ENCODE measurements at places on chromosomes 3 and 15.

DNA sequence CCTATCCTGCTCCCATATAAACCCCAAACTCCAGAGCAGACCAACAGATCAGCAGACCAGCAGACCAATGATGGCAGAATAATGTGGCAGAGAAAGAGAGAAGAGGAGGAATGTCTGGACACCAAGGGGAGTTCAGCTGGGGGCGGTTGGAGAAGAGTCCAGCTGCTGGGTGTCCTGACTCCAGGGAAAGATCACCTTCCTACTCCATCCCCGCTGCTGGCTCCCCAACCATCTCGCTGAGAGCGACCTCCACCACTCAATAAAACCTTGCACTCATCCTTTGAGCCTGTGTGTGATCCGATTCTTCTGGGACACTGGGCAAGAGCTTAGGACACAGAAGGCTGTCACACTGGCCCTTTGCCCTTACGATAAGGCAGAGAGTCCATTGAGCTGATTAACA, 12.8 kb upstream of the PLAAT1 start:
- DNase-seq: no peak

DNA sequence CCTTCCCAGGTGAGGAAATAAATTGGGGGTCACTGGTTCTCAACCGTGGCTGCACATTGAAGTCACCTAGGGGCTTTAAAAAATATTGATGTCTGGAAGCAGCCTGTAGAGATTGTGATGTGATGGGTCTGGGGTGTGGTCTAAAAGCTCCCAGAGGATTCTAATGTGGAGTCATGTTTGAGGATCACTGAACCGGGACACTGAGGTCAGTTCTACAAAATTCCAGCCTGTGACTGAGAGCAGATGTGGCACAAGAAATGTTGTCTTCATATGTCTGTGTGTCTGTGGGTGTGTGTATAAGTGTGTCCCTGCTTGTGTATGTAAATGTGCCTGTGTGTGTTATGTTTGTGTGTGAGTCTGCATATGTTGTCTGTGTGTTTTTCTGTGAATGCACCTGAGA, 79.9 kb downstream of the TLE3 start:
- no peak for DNase-seq

GRCh38 chr3:27730774-27731659, 8.9 kb upstream of the EOMES start:
- no peak for DNase-seq

GRCh38 chr3:179146911-179147513, 1.1 kb upstream of the PIK3CA start:
- peak; percentile 67 for DNase-seq

GRCh38 chr3:183324083-183324482, 71.0 kb downstream of the B3GNT5 start:
- no peak for DNase-seq

DNA sequence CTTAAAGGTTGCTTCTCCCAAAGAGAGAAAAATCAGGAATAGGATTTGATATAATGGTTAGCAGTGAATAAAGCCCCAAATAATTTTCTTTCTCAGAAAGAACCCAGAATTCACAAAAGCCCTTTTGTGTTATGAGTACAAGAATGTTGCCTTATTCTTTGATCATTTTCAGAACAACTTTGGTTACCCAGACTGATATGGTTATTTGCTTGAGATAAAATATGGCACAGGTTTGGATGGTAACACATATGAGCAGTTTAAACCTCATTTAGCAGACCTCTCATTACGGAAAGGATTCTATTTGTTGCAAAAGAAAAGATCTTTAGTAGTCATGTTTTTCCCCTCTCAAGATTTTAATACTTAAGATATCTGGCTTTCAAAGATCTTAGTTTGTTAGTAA, 104.8 kb upstream of the MEX3B start:
- DNase-seq: no peak

DNA sequence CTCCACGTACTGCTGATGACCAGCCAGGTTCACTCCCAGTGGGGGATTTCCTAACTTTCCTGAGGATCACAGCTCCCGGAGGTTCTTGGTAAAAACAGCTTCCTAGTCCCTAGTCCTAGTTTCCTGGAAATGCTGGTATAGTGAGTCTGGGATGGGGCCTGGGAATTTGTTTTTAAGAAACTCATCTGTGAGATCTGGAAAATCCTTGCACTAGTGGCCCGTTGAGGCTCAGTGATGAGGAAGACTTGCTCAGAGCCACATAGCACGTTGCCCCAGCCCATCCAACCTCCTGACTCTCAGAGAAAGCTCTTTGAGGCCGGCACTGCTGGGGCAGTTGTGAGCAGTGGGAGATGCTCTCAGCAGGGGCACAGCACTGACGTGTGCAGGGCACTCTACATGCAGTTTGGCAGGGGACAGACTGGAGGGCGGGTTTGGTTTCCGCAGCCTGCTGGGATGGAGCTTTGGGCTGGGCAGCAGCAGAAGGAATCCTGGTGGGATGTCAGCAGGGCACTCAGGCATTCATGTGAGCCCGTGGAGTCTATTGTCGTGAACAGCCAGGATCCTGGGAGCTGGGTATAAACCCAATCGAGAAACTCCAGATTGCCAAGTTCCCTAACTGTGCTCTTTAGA, 31.6 kb downstream of the SAXO2 start:
- DNase-seq: no peak

GRCh38 chr3:173584093-173584837, 186.7 kb downstream of the NLGN1 start:
- DNase-seq: no peak

GRCh38 chr15:67456677-67457529, 64.0 kb upstream of the C15orf61 start:
- DNase-seq: peak; percentile 29

DNA sequence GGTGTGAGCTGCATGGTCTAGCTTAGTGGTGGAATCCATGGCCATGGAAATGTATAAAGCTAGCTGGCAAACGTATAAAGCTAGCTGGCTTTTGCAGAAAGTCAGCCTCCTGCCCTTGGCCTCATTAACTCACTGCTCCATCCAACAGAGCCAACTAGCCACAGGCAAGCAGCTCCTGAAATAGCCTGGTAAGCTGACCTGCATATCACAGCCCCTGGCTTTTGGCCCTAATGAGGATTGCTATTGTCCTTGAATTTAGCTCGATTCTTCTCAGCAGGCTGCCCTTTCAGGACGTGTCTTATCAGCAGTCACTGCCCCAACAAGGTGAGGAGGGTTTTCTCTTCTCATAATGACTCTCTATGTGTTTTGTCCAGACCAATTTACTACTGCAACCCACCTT, 446.8 kb downstream of the WDR72 start:
- DNase-seq: no peak

DNA sequence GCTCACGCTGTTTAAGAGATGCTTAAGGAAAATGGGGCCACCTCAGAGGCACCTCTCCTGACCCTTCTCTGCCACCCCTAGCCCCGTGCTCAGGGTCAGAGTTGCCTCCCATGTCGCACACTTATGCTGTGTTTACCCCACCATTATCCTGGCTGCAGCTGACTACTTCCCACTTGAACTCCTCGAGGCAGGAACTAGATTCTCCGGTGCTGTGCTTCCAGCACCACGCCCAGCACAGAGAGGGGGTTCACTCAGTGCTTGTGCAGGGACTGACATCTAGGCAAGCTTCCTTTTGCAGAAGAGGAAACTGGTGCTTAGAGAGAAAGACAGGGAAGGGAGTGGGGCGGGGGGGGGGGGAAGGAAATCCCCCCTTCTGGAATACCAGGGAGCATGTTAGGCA, 340.1 kb downstream of the RORA start:
- DNase-seq: no peak

DNA sequence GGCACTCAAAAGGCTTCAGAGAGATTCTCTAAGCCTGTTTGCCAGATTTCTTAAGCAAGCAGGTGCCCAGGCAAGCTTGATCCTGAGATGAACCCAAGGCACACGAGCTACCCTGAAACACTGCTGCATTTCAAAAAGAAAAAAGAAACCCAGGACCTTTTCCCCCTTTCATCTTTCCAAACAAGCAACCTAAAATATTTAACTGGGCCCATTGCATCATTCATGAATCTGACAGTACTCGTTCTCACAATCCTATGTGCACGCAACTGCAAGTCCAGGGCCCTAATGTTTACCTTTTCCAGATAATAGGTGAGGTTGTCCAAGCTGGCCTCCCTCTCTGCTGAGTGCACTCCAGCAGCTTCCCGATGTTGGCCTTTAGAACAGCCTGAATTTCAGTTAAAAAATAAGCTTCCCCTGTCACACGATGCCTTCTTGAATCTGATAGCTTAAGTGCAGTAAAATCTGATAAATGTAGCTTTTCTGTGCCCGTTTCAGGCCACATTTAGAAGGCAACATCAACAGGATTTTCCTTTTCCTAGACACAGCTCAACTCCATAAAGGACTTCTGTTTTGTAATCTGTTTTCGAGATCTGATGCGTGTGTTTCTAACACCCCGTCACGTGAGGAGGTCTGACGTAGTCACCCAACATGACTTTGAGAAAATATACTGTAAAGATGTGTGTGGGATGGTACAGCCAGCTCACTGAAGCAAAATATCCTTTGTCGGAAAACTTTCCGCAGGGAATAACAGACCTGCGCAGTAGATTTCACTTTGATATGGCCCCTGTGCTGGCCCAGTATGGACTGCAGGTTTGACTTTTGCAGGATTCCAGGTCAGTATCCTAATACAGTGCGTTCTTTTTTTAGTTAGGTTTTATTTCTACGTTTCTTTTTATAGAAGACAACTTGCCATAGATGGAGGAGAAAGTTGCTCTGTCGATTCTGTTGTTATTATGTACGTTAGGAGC, 55.1 kb upstream of the RASA2 start:
- DNase-seq: peak; percentile 39

GRCh38 chr15:62297933-62298332, 132.8 kb upstream of the C2CD4B start:
- no peak for DNase-seq

GRCh38 chr3:159263750-159264553, 462.1 kb downstream of the MFSD1 start:
- DNase-seq: peak; percentile 15

GRCh38 chr3:157494581-157495281, 8.5 kb downstream of the VEPH1 start:
- peak; percentile 73 for DNase-seq

GRCh38 chr3:18556503-18557135, 131.5 kb upstream of the SATB1 start:
- DNase-seq: no peak

GRCh38 chr3:184277366-184277765, 1.5 kb downstream of the ECE2 start:
- DNase-seq: no peak

- no peak for DNase-seq
These were observed 67.9 kb upstream of the MITF start for GRCh38 chr3:69671082-69671952.
